ENCODE measurements at places on chromosomes 11 and 22.

GRCh38 chr11:29773656-29774264 lies 243.1 kb downstream of the KCNA4 start:
- no peak for DNase-seq

GRCh38 chr11:76269661-76270261 lies 63.5 kb upstream of the WNT11 start:
- DNase-seq = no peak

DNA sequence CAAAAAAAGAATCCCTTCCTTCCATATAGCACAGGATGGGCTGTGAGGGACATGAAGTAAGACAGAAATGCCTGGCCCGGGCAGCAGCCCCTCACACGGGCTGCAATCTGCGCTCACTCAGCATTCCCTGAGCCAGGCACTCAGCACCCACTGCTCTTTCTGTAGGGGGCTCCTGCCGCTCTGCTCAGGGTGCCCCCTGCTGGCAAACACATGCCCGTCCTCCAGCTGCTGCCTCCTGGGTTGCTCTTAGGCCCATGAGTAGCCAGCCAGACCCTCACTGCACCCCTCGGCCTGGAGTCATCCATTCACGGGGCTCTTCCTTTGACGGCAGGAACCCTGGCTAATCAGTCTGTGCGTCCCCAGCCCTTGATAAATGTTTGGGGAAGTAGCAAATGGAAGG lies 6.9 kb downstream of the MCAT start:
- DNase-seq = no peak

DNA sequence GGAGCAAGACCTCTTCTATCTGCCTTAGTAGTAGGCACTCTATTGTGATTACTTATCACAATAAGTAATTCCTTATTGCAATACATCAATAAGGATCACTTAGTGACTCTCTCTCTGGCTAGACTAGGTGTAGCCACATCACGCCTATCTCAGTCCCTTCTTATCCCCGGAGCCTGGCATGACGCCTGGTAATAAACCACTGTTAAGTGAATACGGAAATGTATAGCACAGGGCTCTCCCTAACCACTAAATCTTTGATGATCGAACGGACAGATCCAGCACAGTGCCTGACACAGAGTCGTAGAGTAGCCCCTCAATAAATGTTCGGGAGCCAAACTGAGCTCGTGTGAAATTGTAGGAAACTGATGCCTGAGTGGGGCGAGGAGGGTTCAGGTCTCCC lies 143.3 kb downstream of the FBXO7 start:
- no peak for DNase-seq

- DNase-seq = no peak
Observed at GRCh38 chr11:125903711-125904659, at the start of gene DDX25. Gene DDX25, plus strand, starts transcription at chr11:125904508. Its CDS starts 10 bp downstream, at chr11:125904518.

DNA sequence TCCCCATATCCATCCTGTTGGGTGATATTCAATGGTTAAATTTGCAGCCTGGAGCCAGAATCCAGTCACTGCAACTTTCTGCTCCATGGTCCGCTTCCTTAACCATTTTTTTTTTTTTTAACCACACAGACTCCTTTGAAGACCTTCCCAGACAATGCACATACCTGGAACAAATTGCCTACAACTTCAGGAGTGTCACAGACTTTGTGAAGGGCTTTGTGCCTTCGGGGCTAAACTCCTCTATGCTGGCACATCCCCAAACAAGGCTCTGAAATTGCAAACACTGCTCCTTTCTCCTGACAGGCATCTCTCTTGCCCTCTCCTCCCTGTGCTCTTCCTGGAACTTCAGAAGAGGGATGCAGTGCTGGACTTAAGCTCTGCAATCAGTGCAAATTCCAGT lies 40.6 kb downstream of the TENM4 start:
- no peak for DNase-seq

DNA sequence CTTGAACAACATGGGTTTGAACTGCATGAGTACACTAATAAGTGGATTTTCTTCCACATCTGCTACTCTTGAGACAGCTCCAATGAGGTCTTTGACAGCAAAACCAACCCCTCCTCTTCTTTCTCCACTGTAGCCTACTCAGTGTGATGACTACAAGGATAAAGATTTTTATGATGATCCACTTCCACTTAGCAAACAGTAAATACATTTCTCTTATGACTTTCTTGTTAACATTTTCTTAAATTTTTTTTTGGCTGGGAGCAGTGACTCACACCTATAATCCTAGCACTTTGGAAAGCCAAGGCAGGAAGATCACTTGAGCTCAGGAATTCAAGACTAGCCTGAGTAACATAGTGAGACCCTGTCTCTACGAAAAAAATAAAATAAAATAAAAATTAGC lies 9.9 kb upstream of the EIF4G2 start:
- no peak for DNase-seq

- no peak for DNase-seq
Observed at GRCh38 chr11:94112206-94112953, 16.3 kb upstream of the PANX1 start.

- no peak for DNase-seq
Observed at GRCh38 chr11:120007144-120007543, 130.8 kb downstream of the TRIM29 start.

- no peak for DNase-seq
Observed at GRCh38 chr11:19818619-19819018, 106.0 kb downstream of the NAV2 start.

DNA sequence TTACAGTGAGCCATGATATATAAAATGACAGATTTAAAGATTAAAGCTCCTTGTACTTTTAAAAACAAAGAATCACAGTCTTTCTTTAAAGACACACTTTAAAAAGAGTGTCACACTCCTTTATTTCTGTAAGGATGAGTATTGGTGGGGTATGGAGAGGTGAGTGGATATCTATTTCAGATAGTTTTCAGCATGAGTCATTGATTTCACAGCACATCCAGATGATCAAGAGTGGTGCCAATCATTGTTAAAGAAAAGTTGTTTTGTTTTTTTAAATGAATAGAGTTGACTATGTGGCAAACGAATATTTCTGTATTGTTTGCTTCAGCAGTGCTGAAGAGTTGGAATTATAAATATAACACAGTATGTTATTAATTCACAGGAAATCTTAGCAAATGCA lies 52.5 kb downstream of the FAR1 start:
- DNase-seq = no peak

- no peak for DNase-seq
Observed at GRCh38 chr11:120239713-120240640, at the start of gene POU2F3. Gene POU2F3, plus strand, starts transcription at chr11:120240140. Its CDS starts 204 bp downstream, at chr11:120240344.

DNA sequence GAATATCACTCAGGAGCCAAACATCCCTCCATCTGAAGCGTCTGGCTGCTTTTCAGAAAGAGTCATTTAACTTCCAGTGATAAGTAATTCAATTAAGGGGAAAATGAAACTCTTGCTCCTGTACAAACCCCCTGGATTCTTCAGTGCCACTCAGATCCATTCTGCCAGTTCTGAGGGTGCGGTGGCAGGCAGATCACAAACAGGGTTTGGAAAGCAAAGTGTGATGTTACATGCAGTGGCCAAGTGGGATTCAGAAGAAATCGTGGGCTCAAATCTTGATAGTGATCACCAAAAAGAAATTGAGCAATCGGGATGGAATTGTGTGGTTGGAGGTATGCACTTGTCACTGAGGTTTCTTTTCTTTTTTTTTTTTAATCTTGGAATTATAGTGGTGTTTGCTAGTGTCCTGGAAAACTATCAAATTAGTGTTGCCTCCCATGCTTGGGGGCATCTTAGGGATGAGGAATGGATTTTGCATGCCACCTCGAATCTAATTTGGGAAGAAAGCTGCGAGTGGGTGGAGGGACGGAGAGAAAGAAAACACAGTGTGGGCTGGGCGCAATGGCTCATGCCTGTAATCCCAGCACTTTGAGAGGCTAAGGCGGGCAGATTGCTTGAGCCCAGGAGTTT lies 22.5 kb upstream of the RTL6 start:
- DNase-seq = no peak

- no peak for DNase-seq
Observed at GRCh38 chr11:24132471-24132870, 364.4 kb upstream of the LUZP2 start.

DNA sequence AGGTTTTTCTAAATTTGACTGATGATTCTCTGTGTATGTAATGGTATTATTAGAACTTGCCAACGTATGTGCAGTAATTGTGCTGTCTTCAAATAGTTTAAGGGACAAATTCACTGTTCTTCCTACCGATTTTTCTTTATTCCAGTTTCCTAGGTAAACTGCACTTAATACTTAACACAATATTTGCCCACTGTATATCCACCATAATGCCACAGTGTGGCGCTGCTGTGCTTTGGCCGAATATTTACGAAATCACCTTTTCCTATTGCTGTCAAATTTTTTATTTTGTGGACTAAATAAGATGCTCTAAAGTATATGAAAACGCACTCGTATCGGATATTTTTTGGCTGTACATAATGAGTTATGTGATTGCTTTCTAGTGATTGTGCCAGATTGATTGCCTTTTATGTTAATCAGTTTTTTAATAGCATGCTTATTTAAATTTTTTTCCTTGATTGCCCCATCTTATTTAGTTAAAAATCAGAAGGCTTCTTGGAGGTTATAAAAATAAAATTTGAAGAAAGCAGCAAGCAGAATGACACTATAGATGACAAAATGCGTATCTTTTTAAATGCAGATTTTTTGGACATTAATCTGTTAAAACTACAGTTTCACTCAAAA lies 10.5 kb downstream of the AASDHPPT start:
- DNase-seq = no peak

GRCh38 chr11:33777906-33778305 lies 3.6 kb upstream of the FBXO3 start:
- DNase-seq = no peak

- DNase-seq = no peak
Observed at GRCh38 chr11:79045800-79046304, 395.0 kb downstream of the TENM4 start.

DNA sequence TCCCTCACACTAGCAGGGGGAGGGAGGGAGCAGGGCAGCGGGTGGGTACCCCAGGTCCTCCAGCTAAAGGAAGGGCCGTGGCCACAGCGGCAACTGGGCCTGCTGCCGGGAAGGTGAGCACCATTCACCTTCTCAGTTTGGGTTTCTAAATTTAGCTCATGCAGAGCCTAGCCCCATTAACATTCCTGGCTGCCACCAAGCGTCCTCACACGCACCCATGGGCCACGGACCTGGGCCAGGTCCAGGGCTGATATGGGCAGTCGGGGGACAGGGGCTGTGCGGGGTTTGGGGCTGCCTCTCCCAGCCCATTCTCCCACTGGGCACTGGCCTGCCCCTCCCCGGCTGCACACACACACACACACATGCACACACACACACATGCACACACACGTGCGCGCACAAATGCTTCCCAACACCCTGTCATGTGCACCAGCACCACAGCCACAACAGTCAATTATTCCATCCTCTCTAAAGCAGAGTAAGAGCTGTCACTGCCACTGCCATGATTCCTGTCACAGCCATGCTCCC lies 28.7 kb downstream of the SYT7 start:
- DNase-seq = no peak

DNA sequence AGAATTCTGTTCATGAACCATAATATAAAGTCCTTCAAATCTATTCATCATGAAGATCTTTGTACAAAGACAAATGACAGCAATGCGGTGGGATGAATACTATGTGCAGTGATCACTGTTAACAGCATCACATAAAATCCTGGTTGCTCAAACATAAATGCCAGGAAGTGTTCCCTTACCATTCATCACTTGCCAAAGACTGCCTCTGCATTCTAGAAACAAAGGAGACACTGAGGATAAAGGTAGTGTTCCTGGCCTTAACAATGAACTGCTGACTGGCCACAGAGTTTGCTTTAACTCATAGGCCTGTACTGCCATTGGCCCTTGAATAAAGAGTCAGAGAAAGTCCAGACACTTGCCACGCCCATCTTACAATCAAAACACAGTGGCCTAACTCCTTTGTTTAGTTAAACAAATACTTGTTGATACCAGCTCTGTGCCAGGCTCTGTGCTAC lies 29.5 kb downstream of the C2CD3 start:
- no peak for DNase-seq

DNA sequence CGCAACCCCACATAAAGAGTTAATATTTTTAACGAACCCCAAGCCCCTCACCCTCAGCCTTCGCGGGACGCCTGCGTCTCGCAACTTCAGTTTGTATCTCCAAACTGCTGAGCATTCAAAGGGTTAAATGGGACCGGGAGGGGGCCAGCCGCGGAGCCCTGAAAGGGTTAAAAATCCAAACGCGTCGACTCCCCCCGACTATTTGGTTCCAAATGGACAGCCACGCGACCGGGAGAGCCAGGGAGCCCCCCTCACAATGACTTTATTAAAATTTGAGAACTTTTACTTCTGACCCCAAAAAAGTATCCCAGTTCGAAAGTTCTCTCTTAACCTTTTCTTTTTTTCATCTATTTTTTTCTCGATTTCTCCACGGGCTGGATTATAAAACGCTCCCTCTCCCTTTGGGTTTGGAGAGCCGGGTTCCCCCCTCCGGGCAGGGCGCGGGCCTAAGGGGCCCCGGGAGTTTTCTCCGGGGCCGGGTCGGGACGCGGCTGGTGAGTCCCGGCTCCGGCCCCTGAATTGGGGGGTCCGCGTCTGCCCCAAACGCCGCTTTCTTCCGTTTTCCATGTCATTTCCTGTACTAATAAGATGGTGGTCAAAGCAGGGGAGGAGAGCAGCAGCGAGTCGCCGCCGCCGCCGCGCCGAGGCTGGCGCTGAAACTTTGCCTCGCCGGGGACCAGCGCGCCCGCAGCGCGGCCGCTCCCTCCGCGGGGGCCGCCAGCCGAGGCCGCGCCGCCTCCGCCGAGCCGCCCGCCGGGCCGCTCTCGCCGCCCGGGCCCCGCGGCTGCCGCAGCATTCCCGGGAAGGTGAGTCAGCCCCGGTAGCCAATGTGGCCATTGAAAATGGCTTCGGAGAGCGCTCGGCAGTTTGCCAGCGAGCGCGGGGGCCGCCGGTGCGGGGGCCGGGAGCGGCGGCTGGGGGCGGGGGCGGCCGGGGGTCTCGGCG lies at the start of gene PRDM11:
TSS of gene PRDM11 (plus strand) at position 568 of the 945 bp plus-strand sequence. CDS start 35,128 bp downstream, outside the sequence.
- DNase-seq = peak; percentile 57

- DNase-seq = no peak
Observed at GRCh38 chr11:123594188-123594901, 60.1 kb downstream of the SCN3B start.

GRCh38 chr11:71373791-71374454 lies 74.3 kb downstream of the DHCR7 start:
- no peak for DNase-seq

- DNase-seq = no peak
Observed at GRCh38 chr11:60396799-60397198, 540 bp downstream of the MS4A14 start.

GRCh38 chr11:128804481-128804880 lies 62.6 kb downstream of the KCNJ1 start:
- DNase-seq = no peak

DNA sequence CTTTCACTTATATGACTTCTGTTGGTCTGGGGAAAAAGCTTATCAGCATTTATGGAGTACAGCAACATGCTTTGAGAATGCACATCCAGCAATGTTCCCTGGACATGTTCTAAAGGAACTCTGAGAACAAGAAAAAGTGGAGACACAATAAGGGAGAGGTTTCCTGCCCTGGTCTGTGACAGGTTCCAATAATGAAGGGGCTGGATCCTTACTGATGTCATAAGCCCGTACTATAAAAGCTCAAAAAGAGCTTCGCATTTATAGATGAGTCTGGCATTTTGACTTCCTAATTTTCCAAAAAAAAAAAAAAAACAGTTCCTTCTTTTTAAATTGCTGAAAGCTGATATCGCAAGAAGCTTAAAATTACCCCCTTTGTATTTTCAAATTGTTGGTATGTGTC lies 129.1 kb downstream of the MPPED2 start:
- DNase-seq = no peak

All from T-helper 2 cell treated with Interferon-gamma antibody and Interleukin-4, amounts not matched to agents 5 μg/mL and 100 μg/mL, for 36 hours (primary cell).